Keratinocyte (primary cell): ENCODE measurements at places on chromosomes 13 and 19. TPM values are rescaled to one million over a fixed set of nuclear protein-coding genes. Genes with fewer than 3 reads are reported as not detected.

DNA sequence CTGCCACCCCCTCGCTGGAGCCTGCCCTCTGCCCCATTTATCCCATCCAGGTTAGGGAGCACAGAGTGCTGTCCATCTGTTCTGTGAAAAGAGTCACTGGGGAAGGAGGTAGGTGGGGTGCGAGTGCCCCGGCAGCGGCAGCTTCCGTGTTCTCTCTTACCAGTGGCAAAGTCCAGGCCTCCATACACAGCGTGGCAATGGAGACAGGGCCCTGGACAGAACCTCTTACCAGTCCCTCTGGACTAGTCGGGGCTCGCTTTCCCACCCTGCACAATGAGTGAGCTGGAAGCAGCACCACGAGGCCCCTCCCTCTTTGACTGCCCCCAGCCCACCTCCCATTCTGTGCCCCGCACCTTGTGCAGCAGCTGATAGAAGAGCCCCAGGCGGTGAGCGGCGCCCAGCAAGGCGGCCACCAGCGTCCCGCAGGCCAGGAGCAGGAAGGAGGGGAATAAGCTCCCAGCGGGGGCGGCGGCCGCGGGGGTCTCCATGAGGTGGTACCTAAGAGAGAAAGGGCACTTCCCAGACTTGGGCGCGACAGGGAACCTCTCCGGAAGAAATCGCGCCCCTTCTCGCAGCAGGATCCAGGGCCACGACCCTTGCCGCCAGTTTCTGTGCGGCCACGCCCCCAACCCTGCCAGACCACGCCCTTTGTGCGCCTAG is 17.5 kb downstream of the SYDE1 start:
- peaks cover 9% of the 10 kb centered on the region for H3K4me1 ChIP-seq
- H3K27ac ChIP-seq, result peak overlapping the region; percentile 94
- peaks cover 9% of the 10 kb centered on the region for H3K36me3 ChIP-seq
- no peak for DNase-seq
- no peaks in the 10 kb centered on the region for H3K27me3 ChIP-seq

- DNase-seq, result no peak
- H3K4me3 ChIP-seq, result no peak overlapping the region
- H3K36me3 ChIP-seq, result no peaks in the 10 kb centered on the region
- no peaks in the 10 kb centered on the region for H3K4me1 ChIP-seq
- H3K27ac ChIP-seq, result no peak overlapping the region
- no peaks in the 10 kb centered on the region for H3K27me3 ChIP-seq
Observed at GRCh38 chr19:13597640-13598039, 91.4 kb upstream of the CACNA1A start.

- no peaks in the 10 kb centered on the region for H3K27me3 ChIP-seq
- DNase-seq, result no peak
- H3K4me1 ChIP-seq, result peaks cover 3% of the 10 kb centered on the region
- no peak overlapping the region for H3K27ac ChIP-seq
- H3K36me3 ChIP-seq, result no peaks in the 10 kb centered on the region
Observed at GRCh38 chr19:14371301-14371821, 9.9 kb upstream of the ADGRE5 start.

GRCh38 chr19:11279505-11280236 is 16.3 kb upstream of the TSPAN16 start:
- peaks cover 4% of the 10 kb centered on the region for H3K27me3 ChIP-seq
- H3K36me3 ChIP-seq, result no peaks in the 10 kb centered on the region
- DNase-seq, result no peak

- no peak overlapping the region for H3K4me3 ChIP-seq
- no peak overlapping the region for H3K27ac ChIP-seq
- DNase-seq, result no peak
- H3K27me3 ChIP-seq, result no peaks in the 10 kb centered on the region
- H3K4me1 ChIP-seq, result peaks cover 11% of the 10 kb centered on the region
- H3K36me3 ChIP-seq, result no peaks in the 10 kb centered on the region
Observed at GRCh38 chr19:47633996-47634395, 25.1 kb downstream of the BICRA start.

GRCh38 chr19:39106194-39106593 is 19.4 kb upstream of the PAK4 start:
- no peak overlapping the region for H3K27ac ChIP-seq
- H3K4me1 ChIP-seq, result peaks cover 3% of the 10 kb centered on the region
- H3K36me3 ChIP-seq, result no peaks in the 10 kb centered on the region
- no peak for DNase-seq
- H3K4me3 ChIP-seq, result no peak overlapping the region
- H3K27me3 ChIP-seq, result no peaks in the 10 kb centered on the region

DNA sequence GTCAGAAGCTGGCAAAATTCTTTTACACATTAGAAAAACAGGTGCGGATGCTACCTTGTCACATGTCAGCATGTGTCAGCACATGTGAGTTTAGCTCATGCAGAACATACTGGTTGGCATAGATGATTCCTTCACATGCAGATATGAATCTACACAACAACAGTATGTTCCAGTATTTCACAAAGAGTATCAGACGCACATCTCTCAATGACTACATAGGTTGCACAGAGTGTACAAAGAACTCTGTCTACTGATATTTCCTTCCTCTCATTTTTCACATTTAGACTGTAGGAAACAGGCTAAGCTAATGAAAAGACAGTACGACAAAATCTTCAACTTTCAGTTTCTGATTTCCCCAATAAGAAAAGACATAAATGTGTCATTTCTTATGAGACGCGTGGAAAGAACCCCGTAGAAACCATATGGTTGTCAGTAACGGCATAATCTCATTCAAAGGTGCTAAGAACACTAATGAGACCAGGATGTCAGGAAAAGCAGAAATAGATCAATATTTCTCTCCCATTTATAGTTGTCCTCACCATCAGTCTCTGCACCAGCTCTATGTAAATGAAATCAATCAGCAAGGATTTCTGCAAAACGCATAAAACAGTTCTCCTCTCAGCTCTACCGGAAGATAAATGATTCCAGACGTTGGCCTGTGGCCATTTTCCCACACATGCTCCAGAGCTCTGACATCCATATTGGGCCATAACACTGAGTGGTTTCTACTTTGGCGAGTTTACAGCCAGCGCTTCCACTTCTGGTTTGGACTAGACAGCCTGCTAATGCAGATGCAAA is 81.2 kb downstream of the STARD13 start:
- peaks cover 29% of the 10 kb centered on the region for H3K4me1 ChIP-seq
- no peak overlapping the region for H3K27ac ChIP-seq
- DNase-seq, result no peak
- no peak overlapping the region for H3K4me3 ChIP-seq
- H3K27me3 ChIP-seq, result no peaks in the 10 kb centered on the region
- peaks cover 3% of the 10 kb centered on the region for H3K36me3 ChIP-seq

DNA sequence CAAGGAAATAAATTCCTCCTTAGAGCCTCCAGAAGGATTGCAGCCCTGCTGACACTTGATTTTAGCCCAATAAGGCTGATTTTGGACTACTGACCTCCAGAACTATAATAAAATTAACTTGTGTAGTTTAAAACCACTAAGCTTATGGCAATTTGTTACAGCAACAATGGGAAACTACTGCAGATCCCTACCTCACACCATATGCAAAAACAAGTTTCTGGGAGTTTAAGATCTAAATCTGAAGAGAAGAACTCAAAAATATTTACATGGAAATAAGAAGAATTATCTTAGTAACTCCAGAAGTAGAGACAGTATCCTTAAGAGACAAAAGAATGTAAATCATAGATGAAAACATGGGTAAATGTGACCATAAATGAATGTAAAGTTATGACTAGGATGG is 5.9 kb downstream of the ZNF575 start:
- no peak overlapping the region for H3K27ac ChIP-seq
- no peaks in the 10 kb centered on the region for H3K4me1 ChIP-seq
- no peak overlapping the region for H3K4me3 ChIP-seq
- no peaks in the 10 kb centered on the region for H3K27me3 ChIP-seq
- H3K36me3 ChIP-seq, result peaks cover 4% of the 10 kb centered on the region

DNA sequence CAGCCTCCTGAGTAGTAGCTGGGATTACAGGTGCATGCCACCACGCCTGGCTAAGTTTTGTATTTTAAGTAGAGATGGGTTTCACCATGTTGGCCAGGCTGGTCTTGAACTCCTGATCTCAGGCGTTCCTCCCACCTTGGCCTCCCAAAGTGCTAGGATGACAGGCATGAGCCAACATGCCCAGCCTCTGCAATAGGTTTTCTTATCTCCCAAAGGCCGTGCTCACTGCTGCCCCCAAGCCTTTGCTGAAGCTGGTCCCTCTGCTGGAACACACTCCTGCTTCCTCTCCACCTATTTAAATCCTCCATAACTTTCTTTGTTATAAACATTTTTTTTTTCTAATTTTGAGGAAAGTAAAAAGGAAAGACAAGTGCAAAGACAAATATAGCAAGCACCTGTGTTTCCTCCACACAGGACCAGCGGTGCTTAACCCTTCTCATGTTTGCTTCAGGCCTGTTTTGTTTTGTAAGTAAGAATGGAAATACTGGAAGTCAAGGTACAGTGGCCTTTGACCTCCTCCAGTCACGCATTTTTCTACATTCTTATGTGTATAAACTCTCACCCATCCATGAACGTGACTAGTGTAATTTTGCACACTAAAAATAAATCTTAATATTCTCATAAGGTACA is 14.5 kb upstream of the TNFAIP8L1 start:
- no peak overlapping the region for H3K27ac ChIP-seq
- H3K4me3 ChIP-seq, result no peak overlapping the region

- no peaks in the 10 kb centered on the region for H3K36me3 ChIP-seq
- no peak overlapping the region for H3K27ac ChIP-seq
- no peak overlapping the region for H3K4me3 ChIP-seq
- peaks cover 7% of the 10 kb centered on the region for H3K27me3 ChIP-seq
- no peaks in the 10 kb centered on the region for H3K4me1 ChIP-seq
- DNase-seq, result no peak
Observed at GRCh38 chr19:50449236-50449899, 16.7 kb downstream of the MYBPC2 start.

Gene MEIOSIN
- polyA plus RNA-seq, result not detected in 3 replicates

Gene FREM2
- polyA plus RNA-seq, result 0.01 to 0.07 TPM (median 0.03 TPM) in 3 replicates

Gene DAND5
- polyA plus RNA-seq, result 0.09 TPM in 1 of 3 replicates, not detected in the others

Gene CLEC17A
- polyA plus RNA-seq, result 0.04 TPM in 1 of 3 replicates, not detected in the others

Gene RGCC
- polyA plus RNA-seq, result 0.56 to 2.3 TPM (median 1.5 TPM) in 3 replicates

Gene SPRED3
- 2.0 to 2.6 TPM (median 2.1 TPM) in 3 replicates for polyA plus RNA-seq
